ENCODE measurements at places on chromosomes 16 and 17.

GRCh38 chr16:23842137-23842600 is 6.4 kb downstream of the PRKCB start:
- no peak for DNase-seq

GRCh38 chr16:80899809-80900592 is 95.6 kb upstream of the CDYL2 start:
- peak; percentile 72 for DNase-seq

DNA sequence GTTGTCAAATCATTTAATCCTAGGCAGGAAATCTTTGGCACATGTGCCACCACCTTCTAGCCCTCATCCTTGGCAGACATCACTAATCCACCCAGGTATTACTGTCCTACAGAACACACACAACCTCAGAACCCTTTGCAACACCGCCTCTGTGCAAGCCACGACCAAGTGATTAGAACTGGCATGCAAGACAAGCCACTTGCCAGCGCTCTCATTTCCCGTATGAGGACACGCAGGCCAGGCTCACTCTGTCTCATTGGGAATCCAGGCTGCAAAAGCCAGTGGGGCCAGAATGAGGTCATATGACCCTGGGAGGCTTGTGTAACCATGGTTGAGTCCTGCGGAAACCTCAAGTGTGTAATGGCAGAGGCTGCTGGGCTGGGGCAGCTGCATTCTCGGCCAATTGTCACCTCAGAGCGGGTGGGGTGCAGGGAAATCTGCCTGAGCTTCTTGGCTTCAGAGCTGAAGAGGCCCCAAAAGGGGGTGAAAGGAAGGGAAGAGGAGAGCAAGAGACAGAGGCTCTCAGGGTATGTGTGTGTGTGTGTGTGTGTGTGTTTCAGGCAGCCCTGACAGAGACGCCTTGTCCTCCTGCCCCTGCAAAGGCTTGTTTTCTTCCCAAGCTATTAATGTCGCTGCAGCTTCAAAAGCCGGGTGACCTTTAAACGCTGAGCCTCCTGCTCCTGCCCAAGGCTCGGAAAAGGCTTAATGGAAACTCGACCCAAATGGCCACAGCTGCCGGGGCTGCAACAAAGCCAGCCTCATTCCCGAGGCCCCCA is 43.2 kb upstream of the MRPS23 start:
- DNase-seq: peak; percentile 97

- DNase-seq: peak; percentile 57
Measured at GRCh38 chr17:28493460-28493859, 12.7 kb upstream of the FOXN1 start.

- DNase-seq: no peak
Measured at GRCh38 chr17:81518785-81519283, 6.2 kb upstream of the ACTG1 start.

- DNase-seq: no peak
Measured at GRCh38 chr17:10421211-10421610, 539 bp downstream of the MYH8 start.

DNA sequence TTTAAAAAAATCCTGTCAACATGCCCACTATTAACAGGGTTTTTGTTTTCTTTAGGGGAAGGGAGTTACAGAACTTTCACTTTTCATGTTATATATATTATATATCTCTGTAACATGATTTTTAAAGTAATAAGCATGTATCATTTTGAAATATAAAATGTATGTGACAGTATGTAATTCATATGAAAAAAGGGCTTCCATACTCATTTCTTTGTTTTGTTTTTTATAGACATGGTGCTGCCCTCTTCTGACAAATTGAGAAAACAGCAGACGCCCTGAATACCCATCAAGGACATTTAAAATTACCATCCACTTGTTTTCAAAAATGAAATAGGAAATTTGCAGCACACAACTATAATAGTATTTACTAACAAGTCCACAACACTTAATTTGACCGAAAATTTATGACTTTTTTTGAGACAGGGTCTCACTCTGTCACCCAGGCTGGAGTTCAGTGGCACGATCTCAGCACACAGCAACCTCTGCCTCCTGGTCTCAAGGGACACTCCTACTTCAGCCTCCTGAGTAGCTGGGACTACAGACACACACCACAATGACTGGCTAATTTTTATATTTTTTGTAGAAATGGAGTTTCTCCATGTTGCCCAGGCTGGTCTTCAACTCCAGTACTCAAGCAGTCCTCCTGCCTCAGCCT is 30.4 kb downstream of the CFDP1 start:
- DNase-seq: no peak

All from H54 (cell line).